ENCODE measurements at places on chromosomes 7 and 10.

DNA sequence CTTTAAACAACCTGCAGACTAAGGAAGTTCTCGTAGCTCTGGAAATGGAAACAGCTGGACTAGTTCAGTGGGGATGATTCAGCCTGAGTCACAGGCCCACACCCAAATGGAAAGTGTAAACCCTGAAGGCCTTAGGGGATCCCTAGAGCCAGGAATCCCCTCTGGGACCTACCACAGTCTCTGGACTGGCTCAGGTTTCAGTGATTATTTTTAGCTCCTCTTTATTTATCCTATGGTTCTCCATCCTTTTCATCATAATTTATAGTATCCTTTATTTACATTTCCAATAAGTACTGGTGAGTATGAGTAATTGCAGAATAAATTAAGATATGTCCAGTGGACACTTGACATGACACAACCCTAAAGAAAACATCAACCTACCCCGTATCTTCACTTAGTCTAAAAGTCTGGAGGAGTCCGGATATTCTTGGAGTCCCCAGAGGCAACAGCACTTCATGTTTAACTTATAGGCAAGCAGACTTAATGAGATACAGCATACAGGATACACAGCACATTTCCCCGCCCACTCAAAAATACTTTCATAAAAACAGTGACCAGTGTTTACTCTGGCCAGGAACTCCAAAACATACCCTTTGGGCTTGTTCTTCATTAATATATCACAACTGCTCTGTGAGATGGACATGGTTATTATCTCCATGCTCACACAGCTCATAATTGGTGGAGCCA is 28.4 kb upstream of the SEMA3E start:
- no peak for DNase-seq

GRCh38 chr10:17001297-17001744 is 128.3 kb downstream of the CUBN start:
- DNase-seq: no peak

DNA sequence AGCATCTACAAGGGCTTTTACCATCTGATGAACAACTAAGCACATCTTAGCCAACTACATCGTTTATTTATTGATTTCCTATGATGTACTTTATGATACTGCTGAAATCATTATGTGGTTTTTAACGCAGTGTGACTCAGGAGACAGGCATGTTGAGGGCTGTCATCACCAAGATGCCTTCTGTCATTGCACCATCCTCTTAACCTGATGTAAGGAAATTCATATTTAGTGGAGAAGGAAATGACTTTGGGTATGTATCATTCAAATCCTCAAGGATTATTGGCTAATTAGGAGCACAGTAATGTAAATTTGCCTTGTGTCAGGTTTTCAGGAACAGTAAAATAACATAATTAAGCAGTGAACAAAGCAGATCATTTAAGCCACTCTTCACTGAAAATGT is 138.5 kb upstream of the MGMT start:
- DNase-seq: no peak

DNA sequence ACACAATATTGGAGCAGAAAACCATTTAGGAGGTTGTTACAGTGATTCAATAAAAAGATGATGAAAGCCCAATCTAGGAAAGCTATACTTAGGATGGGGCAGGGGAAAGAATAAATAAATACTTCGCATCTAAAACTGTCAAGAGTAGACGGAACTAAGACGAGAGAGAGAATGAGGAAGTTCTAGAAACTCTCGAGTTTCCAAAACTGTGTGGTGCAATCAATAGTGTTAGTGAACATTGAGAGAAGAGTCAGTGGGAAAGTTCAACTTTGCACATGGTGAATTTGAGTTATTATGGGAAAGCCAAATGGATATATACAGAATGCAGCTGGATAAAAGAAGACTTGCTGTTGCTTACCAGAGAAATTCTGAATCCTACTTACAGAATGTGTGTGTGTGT is 133.8 kb upstream of the MEOX2 start:
- DNase-seq: no peak

- no peak for DNase-seq
Measured at GRCh38 chr7:80294346-80294745, 159.7 kb downstream of the GNAI1 start.

GRCh38 chr7:42224391-42225003 is 12.5 kb downstream of the GLI3 start:
- no peak for DNase-seq

DNA sequence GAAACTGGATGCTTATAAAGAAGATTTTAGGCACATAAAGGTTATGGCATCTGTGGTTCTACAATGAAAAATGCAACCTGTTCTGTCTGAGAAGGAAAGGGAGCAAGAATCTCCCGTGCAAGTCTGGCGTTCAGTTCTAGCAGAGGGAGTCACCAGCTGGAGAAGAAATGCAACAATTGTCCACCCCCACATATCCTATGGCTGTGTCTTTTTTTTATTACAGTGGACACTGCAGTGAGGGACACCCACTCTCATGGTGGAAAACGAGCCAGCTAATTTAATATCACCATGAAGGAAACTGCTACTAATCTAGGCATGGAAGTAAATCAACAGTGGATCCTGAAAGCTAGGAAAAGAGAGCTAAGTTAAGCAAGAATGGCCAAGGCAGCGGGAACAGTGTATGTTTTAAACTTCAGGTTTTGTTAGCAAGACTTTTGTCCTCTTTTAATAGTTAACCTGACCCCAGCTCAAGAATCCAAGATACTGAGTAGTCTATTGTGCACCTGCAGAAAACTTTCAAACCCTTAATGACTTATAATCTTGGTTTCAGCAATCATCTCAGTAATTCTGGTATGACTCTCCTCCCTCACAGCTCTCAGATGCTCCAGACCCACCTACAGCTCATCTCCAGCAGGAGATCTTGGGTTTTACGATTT is 149.3 kb downstream of the FGFR2 start:
- DNase-seq: no peak

Data from CD8-positive, alpha-beta memory T cell (primary cell).